ENCODE measurements at places on chromosomes 6 and 20.

DNA sequence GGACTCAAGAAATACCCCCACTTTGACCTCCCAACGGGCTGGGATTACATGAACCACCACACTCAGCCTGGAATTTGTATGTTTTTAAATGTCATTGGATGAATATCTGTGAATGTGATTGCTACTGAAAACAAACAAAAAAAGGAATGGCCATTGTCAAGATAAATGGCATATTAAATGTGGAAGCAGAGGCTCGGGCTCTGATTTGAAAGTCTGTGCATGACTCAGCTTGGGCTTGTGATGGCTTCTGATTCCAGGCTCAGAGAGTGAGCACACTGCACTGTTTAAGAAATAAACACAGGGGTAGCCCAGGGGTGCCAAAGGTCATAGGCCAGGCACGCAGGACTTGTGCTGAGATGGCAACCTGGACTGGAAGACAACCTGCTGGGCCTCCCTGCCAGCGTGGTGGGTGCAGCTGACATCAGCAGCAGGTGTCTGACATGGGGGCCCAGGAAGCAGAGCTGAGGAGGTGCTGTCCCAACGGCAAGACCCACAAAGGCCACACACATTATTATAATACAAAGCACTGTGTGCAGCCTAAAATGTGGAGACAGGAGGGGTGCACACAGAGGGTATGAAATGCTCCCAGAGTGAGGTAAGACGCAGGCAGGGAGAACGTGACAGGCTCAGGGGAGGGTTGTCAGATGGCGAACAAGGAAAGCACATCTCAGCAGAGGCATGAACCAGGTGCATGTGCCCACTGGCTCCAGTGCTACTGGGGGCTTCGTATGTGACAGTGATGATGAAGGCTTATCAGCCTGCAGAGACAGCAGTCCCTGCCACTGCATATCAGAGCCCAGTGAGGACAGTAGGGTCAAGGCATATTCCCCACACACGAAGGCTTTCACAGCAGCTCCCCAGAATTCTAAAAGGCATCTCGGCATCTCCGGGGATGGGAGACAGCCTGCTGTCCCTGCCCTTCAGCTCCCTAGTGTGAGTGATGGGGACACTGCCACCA, 169.4 kb downstream of the SYNDIG1 start:
- H3K4me1 ChIP-seq, result peaks cover 27% of the 10 kb centered on the region
- H3K27me3 ChIP-seq, result no peaks in the 10 kb centered on the region
- peak; percentile 58 for DNase-seq
- no peak overlapping the region for H3K4me3 ChIP-seq
- H3K36me3 ChIP-seq, result no peaks in the 10 kb centered on the region
- H3K27ac ChIP-seq, result peak overlapping the region; percentile 66

DNA sequence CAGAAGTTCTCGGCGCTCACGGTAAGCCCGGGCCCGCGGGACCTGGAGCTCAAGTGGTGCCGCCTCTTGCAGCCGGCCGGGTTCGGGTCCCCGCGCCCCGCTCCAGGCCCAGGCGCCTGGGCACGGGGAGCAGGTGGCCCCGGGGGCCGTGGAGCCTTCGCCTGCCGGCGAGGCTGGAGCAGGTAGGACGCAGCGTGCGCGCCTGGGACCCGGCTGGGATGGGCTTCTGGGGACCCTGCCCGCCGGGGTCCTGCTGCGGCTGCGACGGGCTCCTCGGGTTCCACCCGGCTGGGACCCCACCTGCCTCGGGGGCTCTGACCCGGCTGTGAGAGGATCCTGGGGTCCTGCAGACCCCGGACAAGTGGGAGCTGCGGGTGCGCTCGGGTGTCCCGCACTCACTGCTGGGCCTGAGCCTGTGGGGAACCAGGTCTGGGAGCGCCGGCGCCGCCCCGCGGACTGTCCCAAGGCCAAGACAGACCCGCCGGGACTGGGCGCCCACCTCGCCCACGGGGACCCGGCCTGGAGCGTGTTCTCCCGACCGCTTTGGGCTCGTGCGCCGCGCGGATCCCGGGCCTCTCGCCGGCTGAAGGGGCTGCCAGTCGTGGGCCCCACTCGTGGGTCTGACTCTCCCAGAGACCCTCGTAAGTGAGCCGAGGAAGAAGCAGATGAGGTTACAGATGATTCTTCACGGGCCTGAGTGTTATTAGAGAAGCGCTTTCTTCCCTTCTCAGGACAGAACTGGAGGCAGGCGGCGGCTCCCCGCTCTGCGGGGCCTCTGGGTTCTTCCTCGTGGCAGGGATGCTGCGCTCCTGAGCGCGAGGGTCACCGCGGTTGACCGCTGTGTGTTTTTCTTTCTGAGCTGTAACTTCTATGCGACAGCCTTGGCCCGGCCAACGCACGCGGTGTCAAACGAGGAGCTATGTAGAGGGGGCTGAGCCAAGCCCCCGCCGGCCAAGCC, 729 bp downstream of the SMOC2 start:
- peaks cover 33% of the 10 kb centered on the region for H3K27me3 ChIP-seq
- H3K36me3 ChIP-seq, result no peaks in the 10 kb centered on the region
- no peak for DNase-seq

GRCh38 chr6:40997234-40997957, 41.6 kb downstream of the UNC5CL start:
- H3K36me3 ChIP-seq, result no peaks in the 10 kb centered on the region
- H3K27me3 ChIP-seq, result peaks cover 6% of the 10 kb centered on the region
- H3K27ac ChIP-seq, result no peak overlapping the region
- H3K4me3 ChIP-seq, result no peak overlapping the region
- no peak for DNase-seq

- no peaks in the 10 kb centered on the region for H3K27me3 ChIP-seq
Measured at GRCh38 chr6:2396846-2397630, 151.6 kb upstream of the GMDS start.

DNA sequence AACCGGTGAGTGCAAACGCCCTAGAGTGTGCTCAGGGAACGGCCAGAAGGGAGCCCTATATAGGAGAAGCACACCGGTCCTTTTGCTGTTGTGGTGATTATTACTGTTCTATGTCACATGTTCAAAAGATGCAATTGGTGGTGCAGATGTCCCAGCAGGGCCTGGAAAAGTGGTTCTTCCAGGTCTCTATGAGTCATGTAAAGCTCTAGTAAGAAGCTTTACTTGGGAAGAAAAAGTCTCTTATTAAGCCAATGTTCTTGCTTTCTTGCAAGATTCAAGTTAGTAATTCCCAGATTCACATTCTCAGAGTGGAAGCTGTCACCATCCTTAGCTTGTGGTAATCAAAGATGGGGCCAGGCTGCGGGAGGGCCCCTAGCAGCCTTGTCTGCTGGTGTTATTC, 23.3 kb downstream of the EDN3 start:
- H3K4me3 ChIP-seq, result no peak overlapping the region
- H3K36me3 ChIP-seq, result no peaks in the 10 kb centered on the region
- H3K27ac ChIP-seq, result no peak overlapping the region
- no peaks in the 10 kb centered on the region for H3K4me1 ChIP-seq
- H3K27me3 ChIP-seq, result no peaks in the 10 kb centered on the region

DNA sequence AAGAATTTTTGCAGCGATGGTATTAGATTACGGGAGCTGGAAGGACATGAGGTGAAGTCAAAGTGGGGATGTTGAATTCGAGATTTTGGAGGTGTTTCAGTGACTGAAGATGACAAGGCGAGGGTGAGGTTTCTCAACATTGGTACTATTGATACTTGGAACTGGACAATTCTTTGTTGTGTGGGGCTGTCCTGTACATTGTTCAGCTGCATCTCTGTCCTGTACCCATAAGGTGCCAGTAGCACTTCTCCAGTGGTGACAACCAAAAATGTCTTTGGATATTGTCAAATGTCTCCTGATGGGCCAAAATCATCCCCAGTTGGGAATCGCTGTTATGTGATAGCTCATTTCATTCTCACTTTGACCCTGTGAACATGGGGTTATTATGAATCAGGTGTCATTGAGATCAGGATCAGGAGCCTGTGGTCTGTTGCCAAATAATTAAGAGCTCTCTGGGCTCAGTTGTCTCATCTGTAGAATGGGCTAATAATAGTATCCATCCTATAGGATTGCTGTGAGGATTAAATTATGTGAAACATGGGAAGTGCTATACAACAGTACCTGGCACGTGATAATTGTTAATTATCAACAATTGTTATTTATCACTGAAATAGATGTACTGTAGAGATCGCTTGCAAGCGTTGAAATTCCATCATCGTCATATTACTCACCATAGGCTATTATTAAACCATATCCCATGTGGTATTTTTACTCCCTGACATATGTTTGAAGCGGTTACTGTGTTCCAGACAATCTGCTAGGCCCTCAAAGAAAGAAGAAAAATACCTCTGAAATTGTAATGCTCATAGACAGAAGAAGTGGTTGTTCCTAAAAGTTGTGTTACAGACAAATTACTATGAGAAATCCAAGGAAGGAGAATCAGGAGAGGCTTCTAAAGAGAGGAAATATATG, 48.5 kb upstream of the TTPAL start:
- H3K36me3 ChIP-seq, result no peaks in the 10 kb centered on the region
- DNase-seq, result no peak
- no peak overlapping the region for H3K27ac ChIP-seq
- no peaks in the 10 kb centered on the region for H3K4me1 ChIP-seq
- peaks cover 7% of the 10 kb centered on the region for H3K27me3 ChIP-seq
- H3K4me3 ChIP-seq, result no peak overlapping the region

- peaks cover 53% of the 10 kb centered on the region for H3K36me3 ChIP-seq
- no peak overlapping the region for H3K4me3 ChIP-seq
- DNase-seq, result no peak
- no peaks in the 10 kb centered on the region for H3K4me1 ChIP-seq
- H3K27me3 ChIP-seq, result no peaks in the 10 kb centered on the region
- H3K27ac ChIP-seq, result no peak overlapping the region
Measured at GRCh38 chr20:49291200-49291599, 13.3 kb upstream of the ZNFX1 start.

GRCh38 chr6:117491916-117492315, 9.4 kb downstream of the DCBLD1 start:
- DNase-seq, result no peak
- no peaks in the 10 kb centered on the region for H3K27me3 ChIP-seq
- H3K36me3 ChIP-seq, result no peaks in the 10 kb centered on the region
- H3K4me1 ChIP-seq, result no peaks in the 10 kb centered on the region
- no peak overlapping the region for H3K4me3 ChIP-seq

GRCh38 chr6:7473805-7474719, 67.4 kb upstream of the DSP start:
- no peak overlapping the region for H3K4me3 ChIP-seq
- no peak overlapping the region for H3K27ac ChIP-seq
- no peaks in the 10 kb centered on the region for H3K36me3 ChIP-seq
- DNase-seq, result no peak

DNA sequence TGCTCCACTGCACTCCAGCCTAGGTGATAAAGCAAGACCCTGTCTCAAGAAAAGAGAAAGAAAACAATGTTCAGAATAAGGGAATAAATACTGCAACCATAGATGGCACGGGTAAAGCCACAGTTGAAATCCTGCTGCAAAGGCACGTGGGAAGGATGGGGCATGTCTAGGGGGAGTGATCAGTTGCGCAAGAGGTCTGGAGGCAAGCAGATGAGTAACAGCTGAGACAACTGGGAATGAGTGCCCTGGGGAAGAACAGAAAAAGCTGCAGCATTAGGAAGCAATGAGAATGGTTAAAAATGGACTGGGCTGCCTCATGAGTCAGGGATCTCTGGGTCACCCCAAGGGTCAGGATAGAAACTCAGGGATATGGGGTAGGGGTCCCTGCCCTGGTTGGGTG, 96.3 kb downstream of the GMPR start:
- H3K4me3 ChIP-seq, result no peak overlapping the region
- peaks cover 11% of the 10 kb centered on the region for H3K4me1 ChIP-seq
- H3K27me3 ChIP-seq, result no peaks in the 10 kb centered on the region
- no peak overlapping the region for H3K27ac ChIP-seq

GRCh38 chr20:666877-667276, 8.7 kb downstream of the SCRT2 start:
- DNase-seq, result no peak
- no peaks in the 10 kb centered on the region for H3K4me1 ChIP-seq
- peaks cover 47% of the 10 kb centered on the region for H3K27me3 ChIP-seq
- no peak overlapping the region for H3K4me3 ChIP-seq
- no peaks in the 10 kb centered on the region for H3K36me3 ChIP-seq

GRCh38 chr20:361561-361960, 14.7 kb downstream of the NRSN2 start:
- H3K27ac ChIP-seq, result no peak overlapping the region
- H3K4me3 ChIP-seq, result no peak overlapping the region
- no peak for DNase-seq
- H3K27me3 ChIP-seq, result no peaks in the 10 kb centered on the region
- H3K36me3 ChIP-seq, result no peaks in the 10 kb centered on the region

- H3K4me3 ChIP-seq, result no peak overlapping the region
- no peaks in the 10 kb centered on the region for H3K27me3 ChIP-seq
- DNase-seq, result no peak
- H3K36me3 ChIP-seq, result no peaks in the 10 kb centered on the region
Measured at GRCh38 chr6:70657706-70658105, 10.0 kb upstream of the SMAP1 start.

- no peak for DNase-seq
- H3K4me3 ChIP-seq, result no peak overlapping the region
- no peak overlapping the region for H3K27ac ChIP-seq
- H3K4me1 ChIP-seq, result no peaks in the 10 kb centered on the region
- H3K27me3 ChIP-seq, result no peaks in the 10 kb centered on the region
Measured at GRCh38 chr6:29663300-29664042, 6.6 kb downstream of the MOG start.

DNA sequence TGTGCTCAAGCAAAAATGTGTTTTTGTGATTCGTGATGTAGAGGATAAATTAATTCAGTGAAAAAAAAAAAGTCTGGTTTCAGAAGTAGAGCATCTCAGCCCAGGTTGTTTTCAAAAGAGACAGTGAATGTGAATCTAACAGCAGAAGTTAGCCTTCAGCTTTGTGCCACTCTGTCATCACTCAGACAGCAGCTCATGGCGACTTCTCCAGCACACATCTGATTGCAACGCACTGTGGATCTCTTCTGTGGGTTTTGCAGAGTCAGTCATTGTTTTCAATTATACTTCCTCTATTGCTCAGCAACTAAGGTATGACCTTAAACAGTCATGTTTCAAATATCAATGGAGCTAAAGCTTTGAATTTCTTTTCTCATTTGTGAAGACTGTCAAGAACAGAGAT, 335.5 kb upstream of the POU3F2 start:
- H3K4me1 ChIP-seq, result no peaks in the 10 kb centered on the region
- no peaks in the 10 kb centered on the region for H3K27me3 ChIP-seq
- no peak for DNase-seq
- H3K4me3 ChIP-seq, result no peak overlapping the region

- H3K27me3 ChIP-seq, result no peaks in the 10 kb centered on the region
- DNase-seq, result no peak
- no peak overlapping the region for H3K4me3 ChIP-seq
- H3K36me3 ChIP-seq, result no peaks in the 10 kb centered on the region
- peaks cover 4% of the 10 kb centered on the region for H3K4me1 ChIP-seq
- H3K27ac ChIP-seq, result no peak overlapping the region
Measured at GRCh38 chr20:53890443-53891305, 179.7 kb downstream of the BCAS1 start.

GRCh38 chr6:13421425-13422059, 65.9 kb downstream of the GFOD1 start:
- no peak overlapping the region for H3K27ac ChIP-seq
- H3K4me3 ChIP-seq, result no peak overlapping the region
- no peak for DNase-seq
- no peaks in the 10 kb centered on the region for H3K4me1 ChIP-seq
- H3K27me3 ChIP-seq, result no peaks in the 10 kb centered on the region

- no peak overlapping the region for H3K27ac ChIP-seq
- H3K4me1 ChIP-seq, result no peaks in the 10 kb centered on the region
- no peak for DNase-seq
- peaks cover 95% of the 10 kb centered on the region for H3K36me3 ChIP-seq
- no peaks in the 10 kb centered on the region for H3K27me3 ChIP-seq
Measured at GRCh38 chr6:160076009-160076408, 45.6 kb upstream of the SLC22A1 start.
